ENCODE measurements at places on chromosomes 2 and 18.

DNA sequence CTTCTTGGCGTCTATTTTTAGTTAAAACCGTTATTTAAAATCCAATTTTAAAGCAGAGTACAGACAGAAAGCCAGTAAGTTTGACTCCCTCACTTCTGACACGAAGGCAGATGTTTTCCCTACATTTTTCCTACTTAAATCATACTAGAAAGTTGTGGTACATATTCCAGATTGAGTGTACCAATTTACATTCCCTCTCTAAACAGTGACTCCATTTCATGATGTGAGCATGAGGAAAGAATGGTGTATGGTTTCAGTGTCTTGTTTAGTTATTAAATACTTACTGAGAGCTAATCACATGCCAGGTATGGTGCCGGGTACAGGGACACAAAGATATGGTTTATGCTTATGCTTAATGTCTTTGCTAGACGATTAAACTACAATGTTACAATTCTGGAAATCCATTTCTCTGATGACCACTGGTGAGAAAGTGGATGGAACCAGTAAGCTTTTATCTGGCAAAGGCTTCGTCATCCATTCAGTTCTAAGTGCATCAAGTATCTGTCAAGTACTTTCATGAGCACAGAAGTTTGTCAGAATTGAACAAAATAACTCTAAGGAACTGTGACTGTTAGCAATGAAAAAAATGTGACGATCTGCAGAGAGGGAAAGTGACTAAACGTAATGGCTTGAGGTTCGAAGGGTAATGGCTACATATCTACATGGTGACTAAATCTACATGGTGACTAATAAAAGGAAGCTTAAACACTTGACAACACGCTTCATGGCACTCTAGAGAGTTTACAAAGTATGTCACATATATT lies 25.7 kb downstream of the MAP4K3 start:
- DNase-seq: no peak

DNA sequence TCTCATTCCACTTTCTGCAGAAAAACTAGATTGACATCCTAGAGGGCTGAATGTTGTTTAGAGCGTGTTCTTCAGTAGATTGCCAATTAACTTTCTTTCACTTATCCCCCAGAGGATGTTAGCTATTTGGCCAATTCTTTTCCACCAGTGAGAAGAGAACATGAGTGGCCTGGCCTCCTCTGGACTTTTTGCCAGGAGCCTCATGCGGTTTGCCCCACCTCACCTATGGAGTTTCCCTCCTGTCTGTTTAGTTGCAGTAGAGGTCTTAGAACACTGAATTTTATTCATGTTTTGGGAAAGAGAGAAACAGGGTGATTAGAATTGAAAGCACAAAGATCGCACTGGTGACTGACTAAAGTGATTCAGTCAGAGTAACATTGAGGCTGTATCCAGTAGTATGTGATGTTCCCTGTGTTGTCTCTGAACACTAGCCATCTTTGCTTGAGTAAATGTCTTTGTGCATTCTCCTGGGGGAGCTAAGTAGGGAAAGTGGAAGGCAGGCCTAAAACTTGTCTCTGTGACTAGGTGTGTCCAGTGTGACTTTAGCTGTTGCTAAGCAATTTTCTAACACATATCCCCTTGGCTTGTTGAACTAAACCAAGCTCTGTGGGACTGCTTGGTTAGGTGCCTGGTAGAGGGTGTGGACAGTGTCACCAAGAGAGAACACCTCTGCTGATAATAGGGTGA lies 34.0 kb downstream of the UGP2 start:
- no peak for DNase-seq

DNA sequence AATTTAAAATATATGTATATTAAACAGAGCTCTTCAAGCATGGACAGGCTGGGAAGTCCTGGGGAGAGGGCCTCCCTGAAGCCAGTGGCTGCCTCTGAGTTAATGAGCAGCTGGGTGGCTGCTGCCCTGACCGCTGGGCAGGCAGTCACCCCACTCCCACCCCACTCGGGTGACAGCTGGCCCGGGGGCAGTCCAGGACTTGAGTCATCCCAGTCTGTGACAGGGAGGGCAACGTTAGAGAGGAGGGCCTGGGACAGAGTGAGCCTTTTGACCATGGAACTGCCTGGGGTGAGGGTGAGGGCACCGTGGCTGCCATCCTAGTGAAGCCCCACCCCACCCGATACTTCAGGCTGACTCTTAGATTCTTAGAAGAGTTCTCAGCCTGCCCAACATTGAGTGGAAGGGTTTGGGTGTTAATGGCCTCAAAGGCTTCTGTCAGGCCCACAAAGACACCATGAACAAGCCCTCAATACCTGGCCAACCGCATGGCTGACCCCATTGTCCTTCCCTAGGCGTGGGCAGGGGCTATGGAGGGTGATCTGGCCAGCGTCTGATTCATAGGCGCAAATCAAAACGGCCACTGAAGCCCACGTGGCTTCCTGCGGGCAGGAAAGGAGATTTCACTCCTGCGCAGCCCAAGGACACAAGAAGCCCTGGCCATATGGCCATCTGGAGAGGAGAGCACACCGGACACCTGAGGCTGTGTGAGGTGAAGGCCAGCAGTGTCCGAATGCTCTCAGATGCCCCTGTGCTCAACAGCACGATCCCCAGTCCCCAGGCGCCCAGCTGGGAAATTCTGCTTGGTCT lies 47.5 kb downstream of the MRPS5 start:
- DNase-seq: no peak

DNA sequence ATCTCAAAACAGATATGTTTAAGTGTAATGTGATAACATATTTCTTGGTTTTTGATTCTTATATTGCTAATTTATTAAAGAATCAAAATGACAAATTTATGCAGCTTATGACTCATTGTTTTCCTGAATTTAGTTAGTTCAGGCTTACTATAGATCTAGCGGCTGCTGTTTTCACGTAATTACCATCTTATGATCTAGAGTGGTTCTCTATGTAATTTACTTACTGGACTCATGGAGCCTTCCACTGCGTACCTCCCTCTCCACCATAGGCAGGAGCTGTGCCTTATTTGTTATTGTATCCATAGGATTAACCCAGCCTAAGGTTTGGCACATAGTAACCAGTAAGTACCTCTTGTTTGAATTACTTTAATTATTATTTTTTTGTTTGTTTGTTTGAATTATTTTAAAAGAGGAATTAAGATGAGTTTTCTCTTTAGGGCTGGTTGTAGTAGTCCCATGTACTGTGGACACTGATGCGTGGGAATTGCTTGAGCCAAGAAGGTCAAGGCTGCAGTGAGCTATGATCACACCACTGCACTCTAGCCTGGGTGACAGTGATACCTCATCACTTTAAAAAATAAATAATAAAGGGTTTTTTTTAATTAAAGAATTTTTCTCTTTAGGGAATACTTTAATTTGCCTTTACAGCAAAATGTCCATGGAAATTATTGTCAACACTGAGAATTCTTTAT lies 165.5 kb downstream of the PHLPP1 start:
- DNase-seq: no peak

DNA sequence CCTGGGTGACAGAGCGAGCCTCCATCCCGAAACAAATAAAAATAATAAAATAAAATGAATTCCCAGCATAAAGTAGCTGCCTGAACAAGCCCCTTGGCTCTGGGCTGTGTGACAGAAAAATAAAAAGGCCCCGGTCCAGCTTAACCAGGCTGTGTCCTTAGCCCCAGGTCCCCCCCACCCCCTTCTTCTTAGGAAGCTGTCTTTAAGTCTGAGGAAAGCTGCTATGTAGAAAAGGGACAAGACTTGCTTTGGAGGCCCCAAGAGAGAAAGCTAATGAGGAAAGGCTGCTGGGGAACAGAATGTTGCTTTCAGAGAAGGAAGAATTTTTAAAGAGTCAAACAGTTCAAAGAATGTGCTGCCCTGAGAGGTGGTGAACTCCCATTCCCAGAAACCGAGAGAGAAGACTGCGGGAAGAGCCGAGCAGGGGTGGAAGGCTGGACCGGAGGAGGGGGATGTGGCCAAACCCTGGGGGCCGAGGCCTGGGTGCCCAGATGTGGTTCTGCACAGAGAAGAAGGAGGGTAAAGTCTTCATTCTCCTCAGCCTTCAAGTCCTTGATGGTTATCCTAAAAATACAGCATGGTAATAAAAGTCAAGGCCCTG lies 61.9 kb downstream of the CENPO start:
- no peak for DNase-seq

DNA sequence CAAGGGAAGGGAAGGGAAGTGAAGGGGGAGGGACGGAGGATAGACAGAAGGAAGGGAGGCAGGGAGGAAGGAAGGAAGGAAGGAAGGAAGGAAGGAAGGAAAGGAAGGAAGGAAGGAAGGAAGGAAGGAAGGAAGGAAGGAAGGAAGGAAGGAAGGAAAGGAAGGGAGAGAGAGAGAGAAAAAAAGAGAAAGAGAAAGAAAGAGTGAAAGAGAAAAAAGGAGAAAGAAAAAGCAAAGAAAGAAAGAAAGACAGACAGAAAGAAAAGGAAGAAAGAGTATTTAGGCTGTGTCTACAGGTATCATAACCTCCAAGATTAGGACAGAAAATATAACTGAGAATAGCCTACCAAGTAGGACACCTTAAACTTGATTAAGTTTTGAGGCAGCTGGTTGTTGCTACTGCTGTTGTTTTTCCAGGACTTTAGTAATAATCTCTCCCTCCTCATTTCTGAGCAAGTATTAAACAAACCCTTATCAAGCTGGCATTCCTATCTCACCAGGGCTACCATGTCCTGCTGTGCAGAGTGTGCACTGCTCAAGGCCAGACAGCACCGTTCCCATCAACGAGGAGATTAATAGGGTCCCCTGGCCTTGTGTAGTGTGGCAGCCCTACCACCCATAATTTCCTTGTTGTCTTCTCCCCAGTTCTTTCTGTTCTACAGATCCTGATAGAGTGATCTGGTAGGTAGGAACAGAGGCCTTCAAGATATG lies 90.5 kb upstream of the FHL2 start:
- DNase-seq: no peak

- DNase-seq: no peak
These were observed 59.1 kb upstream of the PELI1 start for GRCh38 chr2:64203131-64203857.

- no peak for DNase-seq
These were observed 61.3 kb downstream of the DDX18 start for GRCh38 chr2:117875786-117876185.

DNA sequence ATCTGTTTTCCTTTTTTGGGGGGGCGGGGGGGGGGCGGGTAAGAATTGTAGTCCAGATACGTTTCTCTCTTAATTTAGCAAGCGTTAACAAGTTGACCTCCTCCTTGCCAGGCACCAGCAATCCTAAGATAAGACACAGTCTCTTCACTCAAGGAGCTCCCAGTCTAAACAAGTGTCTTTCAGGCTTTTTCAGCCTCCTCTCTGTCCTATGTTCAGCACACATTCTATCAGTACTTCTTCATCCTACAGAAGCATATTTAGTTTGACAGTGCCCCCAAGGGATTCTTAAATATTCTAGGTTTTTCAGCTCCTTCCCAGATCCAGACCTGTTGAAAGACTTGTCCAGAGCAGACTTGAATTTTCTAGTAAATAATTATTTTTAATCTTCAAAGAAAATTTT lies 2.7 kb downstream of the PPP1CB start:
- DNase-seq: no peak

DNA sequence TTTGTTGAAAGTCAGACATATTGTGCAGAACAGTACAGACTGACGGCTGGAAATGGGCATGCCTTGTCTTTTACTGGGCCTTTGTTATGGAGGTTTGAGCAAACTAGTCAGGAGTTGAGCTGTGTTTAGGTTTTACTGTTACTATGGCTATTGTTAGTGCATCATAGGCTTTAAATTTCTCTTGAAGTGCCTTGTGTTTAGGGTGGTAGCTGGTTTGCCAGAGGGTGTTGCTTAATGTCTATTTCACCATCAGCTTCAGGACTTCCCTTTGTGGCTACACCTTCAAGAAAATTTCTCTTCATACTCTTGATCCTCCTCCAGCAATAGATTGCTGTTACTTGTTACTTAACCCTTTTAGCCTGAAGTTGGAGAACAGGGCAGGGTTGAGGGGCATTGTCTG lies 104.6 kb downstream of the CAPN13 start:
- no peak for DNase-seq

DNA sequence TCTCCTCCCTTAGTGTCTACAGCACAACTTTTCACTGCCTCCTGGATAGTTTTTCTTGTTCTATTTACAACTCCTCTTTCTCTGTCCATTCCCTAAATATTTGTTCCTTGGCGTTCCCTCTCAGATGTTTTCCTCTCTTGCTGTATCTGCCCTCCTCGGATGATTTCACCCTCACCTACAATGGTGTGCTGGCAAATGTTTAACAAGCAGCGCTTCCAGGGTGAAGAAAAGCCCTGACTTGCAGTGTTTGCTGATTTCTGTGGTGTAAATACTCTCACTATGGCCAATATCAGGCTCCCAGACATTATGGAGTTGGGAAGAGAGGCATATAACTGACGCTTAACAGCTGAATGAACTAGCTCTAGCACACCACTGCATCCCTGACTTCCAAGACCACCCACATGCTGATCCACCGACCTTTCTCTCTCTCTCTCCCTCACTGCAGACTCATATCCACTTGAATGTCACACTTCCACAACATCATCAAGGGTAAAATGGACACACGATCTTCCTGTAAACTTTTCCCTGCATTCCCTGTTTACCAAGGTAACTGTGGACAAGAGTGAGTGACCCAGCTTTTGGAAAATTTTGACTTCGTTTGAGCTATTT lies 31.5 kb upstream of the SPTBN1 start:
- no peak for DNase-seq

DNA sequence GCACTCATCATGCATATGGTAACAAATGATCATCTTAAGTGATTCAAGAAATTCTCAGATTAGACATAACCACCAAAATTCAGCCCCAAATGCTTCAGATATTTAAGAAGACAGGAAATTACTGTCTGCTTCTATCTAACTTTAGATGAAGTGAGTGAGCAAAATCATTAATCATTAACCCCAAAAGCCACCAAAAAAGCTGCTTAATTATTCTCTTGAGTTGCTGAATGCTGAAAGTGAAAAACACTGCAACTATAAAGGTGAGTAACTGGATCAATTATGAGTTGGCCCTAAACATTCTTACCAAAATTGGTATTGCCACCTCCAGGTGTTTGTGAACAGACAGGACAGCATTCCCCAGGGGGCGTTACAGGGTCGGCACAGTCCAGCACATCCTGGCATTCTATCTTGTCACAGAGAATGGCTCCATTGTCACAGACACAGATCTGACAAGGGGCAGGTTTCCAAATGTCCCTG lies 69.6 kb downstream of the COL5A2 start:
- DNase-seq: no peak
